Activated CD4-positive, alpha-beta T cell treated with anti-CD3 and anti-CD28 coated beads, Interleukin-2, Interleukin-4, amounts not matched to agents 100 ng/mL and 50 ng/mL, durations not matched to agents 16 hours and 8 hours (primary cell): ENCODE measurements at places on chromosomes 3 and 15.

GRCh38 chr3:148950806-148951205, 40.5 kb upstream of the GYG1 start:
- DNase-seq: no peak

GRCh38 chr3:61448378-61448777, 113.0 kb upstream of the PTPRG start:
- DNase-seq: no peak

GRCh38 chr3:66473181-66473580, 27.6 kb downstream of the LRIG1 start:
- DNase-seq: no peak

GRCh38 chr15:81785181-81785580, 260.6 kb downstream of the MEX3B start:
- DNase-seq: no peak

- DNase-seq: no peak
Observed at GRCh38 chr15:52204657-52205056, 13.5 kb upstream of the GNB5 start.

- no peak for DNase-seq
Observed at GRCh38 chr3:188196232-188196990, 42.5 kb downstream of the LPP start.

- no peak for DNase-seq
Observed at GRCh38 chr3:186099178-186099577, 9.7 kb downstream of the ETV5 start.

DNA sequence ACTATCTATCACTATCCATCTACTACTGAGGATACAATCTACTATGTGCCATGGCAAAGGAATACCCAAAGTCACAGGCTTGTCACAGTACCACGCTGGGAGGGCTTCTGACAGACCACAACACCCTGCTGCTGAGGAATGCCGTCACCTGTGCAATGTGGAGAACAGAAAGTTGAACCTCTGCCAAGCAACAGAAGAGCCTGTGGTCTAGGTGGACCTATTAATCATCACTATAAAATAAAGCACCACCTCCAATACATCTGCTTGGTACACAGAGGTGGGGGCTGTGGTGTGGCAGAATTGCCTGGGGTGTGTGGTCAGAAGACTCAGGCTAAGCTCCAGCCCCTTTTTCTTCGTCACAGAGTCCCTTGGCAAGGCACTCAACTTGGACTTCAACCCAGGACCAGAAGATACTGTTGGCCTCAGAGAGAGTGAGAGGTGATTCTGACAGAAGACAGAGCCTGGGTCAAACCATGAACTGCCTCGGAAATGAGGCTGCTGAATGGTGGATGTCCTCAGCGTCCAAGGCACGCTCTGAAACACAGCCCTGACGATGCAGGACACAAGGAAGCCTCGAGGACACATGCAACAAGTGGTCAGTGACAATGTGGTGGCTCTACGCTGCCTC, 189.4 kb upstream of the CHRNA7 start:
- no peak for DNase-seq

- no peak for DNase-seq
Observed at GRCh38 chr3:105944721-105945120, 75.9 kb upstream of the CBLB start.

GRCh38 chr3:195126056-195126605, 144.8 kb downstream of the XXYLT1 start:
- DNase-seq: no peak

DNA sequence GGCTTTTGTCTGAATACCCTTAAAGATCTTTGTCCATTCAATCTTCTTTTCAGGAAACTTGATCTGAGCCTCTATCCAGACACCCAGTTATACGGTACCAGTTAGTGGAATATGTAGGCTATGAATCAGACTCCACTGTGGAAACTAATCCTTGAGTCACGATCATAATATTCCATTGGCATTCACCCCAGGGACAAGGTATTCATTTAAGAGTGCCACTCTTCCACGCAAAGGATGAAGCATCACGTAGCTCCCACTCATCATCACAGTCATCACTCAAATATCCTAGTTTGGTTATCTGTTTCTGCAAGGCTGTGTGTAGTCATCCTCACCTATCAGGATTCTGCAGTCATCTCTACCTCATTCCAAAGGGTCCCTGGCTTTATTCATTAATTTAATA, 85.6 kb downstream of the NEDD4 start:
- DNase-seq: no peak
